HCT116 (cell line): ENCODE measurements at places on chromosomes 5 and 9.

DNA sequence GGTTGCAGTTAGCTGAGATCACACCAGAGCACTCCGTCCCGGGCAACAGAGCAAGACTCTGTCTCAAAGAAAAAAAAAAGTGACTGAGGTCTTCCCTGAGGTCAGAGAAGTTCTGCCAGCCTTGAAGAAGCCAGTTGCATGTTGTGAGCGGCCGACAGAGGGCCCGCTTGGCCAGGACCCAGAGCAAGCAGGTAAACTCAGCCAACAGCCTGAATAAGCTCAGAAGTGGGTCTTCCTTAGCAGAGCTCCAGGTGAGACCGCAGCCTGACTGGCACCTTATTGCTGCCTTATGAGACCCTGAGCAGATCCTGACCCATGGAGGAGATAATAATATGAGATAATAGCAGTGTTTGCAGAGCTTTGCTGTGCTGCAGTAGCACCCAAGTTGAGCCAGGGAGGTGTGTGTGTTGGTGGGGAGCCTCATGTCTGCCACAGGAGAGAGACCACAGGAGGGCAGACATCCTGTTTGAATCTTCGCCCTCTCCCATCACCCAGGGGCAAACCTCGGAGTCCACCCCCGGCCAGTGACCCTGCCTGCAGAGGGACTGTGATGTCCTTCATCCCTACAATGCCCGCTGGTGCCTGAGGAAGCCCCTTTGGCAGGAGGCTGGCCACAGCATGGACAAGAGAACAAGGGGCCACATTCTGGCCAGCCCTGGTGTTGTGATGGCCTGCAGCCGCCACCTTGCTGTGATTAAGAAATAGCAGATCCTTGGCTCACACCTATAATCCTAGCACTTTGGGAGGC is 10.8 kb upstream of the BARX1 start:
- no peak for DNase-seq

GRCh38 chr5:91272858-91273257 is 110.3 kb downstream of the ARRDC3 start:
- DNase-seq, result no peak

- no peak for DNase-seq
Measured at GRCh38 chr5:112951124-112951702, 25.4 kb upstream of the DCP2 start.

GRCh38 chr5:106959387-106959786 is 711.4 kb downstream of the EFNA5 start:
- DNase-seq, result peak; percentile 13

DNA sequence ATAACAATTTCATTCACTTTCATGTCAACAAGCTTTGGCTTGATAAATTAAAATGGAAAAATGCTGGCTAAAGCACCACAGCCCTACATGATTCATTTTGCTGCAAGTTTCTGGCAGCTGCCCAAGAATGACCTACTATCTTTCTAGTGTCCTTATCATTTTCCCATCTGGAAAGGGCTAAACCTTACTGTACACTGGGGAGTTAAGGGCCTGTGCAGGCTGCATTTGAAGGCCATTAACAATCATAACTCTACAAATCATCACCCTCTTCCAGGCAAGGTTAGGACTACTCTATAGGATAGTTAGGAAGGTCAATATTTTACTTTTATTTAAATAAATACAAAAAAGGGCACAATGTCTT is 579.7 kb upstream of the ZNF608 start:
- DNase-seq, result no peak

- peak; percentile 8 for DNase-seq
Measured at GRCh38 chr9:78261403-78262001, 25.6 kb downstream of the CEP78 start.

DNA sequence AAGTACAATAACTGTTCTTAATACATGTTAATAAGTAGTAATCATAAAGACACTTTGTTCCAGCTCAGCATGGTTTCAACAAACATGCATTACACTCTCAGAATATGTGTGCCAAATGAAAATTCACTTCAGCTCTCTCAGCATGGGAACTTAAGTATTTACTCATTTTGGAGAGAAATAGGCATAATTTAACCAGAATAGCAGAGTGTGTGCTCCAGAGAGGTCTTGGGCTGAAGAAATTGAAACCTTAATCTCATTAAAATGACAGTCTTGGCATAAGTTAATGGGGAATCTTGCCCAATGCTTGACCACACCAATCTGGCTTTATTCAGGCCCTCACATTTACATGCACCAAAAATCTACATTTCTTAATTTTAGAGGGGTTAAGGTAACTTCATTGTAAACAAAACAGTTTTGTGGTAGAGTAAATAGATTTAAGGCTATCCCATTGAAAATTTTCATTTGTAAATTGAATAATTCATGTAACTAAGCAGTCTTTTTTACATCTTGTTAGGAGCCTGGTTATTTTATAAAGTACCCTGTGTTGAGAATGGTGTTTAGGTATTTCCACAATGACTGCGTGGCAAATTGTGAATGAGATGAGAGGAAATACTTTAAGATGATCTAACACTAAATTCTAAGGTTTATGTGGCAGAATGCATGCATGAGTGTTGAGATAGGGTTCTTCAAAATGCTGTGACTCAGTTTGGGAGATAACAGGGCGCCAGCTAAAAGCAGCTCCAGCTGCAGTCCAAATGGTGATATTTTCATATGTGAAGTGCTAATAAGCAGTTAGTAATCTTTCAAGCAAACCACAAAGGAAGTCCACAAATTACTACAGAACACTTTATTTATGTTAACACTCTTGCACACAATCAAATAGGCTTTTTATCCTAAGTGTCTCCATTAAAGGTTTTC is 11.3 kb upstream of the LOX start:
- DNase-seq, result no peak

DNA sequence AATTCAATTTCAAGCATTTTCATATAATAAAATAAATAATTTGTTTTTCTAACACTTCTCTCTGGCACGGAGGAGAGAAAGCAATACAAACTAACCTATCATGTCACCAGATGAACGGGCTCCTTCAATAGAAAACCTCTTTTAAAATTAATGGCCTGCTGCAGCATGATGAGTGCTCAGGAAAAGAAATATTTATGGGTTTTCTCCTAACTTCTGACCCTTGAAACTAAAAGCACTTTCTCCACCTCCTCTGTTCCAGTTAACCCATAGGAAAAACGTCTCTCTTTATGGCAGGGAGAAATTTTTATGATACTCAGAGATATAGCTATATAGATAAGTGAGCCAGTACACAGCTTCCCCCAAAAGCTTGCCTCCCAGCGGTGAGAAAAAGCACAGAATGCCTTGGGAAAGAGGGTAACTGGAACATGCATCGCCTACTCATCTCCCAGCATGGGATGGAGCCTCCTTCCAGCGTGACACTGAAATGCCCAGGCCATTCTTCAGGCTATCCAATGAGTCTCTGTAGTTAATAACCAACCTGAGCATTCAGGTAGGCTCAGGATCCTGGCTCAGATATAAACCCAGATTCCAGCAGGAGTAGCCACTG is 963.0 kb upstream of the DMAC1 start:
- no peak for DNase-seq

DNA sequence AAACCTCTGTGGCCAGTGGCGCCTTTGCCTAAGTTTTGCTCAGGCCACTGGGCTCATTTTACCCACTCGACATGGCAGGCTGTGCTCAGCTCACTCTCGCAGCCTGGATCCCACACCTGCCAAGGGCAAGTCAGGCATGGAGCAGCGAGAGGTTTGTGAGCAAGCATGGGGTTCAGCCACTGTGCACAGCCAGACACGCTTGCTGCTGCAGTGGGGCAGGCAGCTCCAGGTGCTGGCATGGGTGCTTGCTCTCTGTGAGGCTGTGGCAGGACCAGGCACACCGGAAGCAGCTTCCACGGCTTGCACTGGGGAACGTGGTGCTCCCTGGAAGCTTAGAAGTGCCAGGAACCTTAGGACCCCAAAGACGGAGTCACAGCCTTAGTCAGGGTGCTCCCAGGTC is 470.1 kb downstream of the CDH9 start:
- no peak for DNase-seq

GRCh38 chr9:20925256-20926045 is 106.0 kb downstream of the HACD4 start:
- DNase-seq, result no peak

- DNase-seq, result peak; percentile 89
Measured at GRCh38 chr5:113489299-113489698, 1.0 kb upstream of the MCC start.
